Cerebellar nuclear complex (tissue), 1 donor: ENCODE measurements at places on chromosomes 3 and 15.

GRCh38 chr3:32093204-32093603 is 13.2 kb upstream of the GPD1L start:
- no peak for DNase-seq

DNA sequence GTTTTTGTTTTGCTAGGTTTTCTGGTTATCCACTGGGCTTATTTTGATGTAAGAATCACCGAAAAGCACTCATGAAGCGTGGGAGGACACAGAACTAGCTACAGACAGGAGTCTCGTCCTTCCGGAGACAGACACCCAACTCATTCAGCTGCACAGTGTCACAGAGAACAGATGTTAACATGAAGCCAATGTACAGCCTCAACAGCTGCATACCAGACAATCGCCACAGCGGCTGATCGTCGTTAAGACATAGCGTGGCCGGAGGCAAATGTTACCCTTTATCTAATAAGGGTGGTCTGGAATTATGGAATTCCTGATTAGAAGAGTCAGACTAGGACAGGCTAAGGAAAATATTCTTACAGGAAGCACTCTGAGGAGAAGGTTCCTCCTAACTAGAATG is 1.1 kb upstream of the PYGO1 start:
- DNase-seq, result no peak

- DNase-seq, result no peak
Measured at GRCh38 chr3:119456469-119456868, 6.9 kb downstream of the TMEM39A start.

- no peak for DNase-seq
Measured at GRCh38 chr3:113496924-113497323, 18.0 kb downstream of the SPICE1 start.

DNA sequence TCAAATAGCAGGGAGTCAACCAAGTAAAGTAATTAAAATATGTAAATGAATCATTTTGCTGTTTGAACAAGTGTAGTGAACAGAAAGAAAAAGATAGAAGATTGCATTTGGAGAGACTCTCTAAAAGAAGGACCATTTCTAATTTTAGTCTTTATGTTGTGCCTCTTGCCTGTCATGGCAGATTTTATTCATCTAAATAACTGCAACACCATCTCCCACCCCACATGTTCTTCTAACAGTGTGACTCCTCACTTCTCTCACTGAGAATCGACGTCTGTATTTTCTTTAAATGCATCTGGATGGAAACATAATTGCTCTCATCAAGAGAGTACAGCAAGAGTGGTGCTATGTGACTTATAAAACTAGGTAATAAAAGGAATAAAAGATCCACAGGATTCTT is 439.9 kb upstream of the GBE1 start:
- DNase-seq, result no peak

GRCh38 chr3:113844622-113845222 is 6.1 kb downstream of the GRAMD1C start:
- no peak for DNase-seq

DNA sequence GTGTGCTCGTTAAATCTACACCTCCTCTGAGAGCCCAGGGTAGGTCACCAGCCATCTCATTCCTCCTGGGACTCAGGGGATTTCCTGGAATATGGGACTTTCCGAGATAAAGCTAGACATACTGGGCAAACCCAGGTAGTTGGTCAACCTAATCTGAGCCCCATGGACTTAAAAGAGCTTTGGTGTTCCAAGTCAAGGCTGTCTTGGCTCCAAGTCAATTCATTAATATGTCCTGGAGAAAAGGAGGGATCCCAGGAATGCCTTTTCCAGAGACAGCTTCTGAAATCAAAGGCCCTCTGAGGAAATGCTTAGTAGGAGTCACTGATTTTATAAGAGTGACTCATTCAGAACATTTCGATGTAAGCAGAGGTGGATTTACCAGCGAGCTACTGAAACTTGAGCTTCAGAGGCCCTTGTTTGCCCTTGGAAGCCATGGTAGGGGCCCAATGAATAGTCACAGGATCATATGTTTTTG is 137.3 kb upstream of the UBE2E1 start:
- no peak for DNase-seq

DNA sequence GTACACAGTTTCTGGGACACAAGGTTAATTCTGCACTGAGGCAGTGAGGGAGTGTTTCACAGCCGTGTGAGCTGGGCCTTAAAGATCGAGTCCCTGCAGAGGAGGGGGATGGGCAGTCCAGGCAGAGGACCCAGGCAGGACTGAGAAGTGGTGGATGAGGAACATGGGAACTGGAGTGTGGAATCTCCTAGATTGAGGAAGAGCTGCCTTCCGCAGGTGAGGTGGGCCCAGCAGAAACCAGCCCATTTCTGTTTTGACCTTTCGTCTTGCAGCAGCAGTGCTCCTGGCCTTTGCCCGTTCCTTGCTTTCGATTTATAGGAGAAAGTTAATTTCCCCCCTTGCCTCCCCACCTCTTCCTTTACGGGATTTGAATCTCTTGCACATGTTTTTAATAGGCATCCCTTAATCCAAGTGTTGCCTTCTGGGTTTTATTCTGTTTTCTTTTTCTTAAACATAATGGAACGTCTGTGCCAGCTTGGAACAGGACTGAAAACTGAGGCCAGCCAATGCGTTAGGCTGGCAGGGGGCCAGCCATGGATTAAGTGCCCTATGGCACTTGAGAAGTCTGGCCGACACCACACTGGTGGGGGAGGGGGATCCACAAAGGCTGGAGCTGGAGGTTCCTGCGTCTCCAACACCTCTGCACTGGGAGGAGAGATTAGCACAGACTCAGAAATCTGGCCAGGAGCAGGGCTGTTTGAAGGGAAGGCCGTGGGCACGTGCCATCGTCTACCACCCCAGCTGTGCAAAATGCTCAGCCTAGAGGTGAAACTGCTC is 78.1 kb downstream of the AAGAB start:
- no peak for DNase-seq

DNA sequence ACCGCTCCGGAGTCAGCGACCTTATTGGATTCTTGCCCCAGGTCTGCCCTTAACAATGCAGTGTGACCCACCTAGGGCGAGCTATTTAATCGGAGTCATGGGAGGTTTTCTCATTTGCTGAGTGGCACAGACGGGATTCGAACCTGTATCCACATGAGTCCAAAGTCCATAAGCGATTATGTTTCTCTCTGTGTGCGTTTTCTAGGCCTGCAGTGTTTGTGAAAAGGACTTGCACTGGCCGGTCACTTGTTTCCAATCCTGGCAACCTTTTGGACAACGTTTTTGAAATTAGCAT is 691 bp upstream of the HDGFL3 start:
- no peak for DNase-seq

GRCh38 chr3:108546247-108546646 is 35.9 kb upstream of the MYH15 start:
- DNase-seq, result no peak

- DNase-seq, result no peak
Measured at GRCh38 chr3:43906849-43907507, 216.2 kb downstream of the ABHD5 start.

GRCh38 chr3:193194371-193194770 is 46.7 kb upstream of the PLAAT1 start:
- DNase-seq, result no peak

GRCh38 chr15:74790080-74790916 is 8.4 kb downstream of the CSK start:
- DNase-seq, result no peak

GRCh38 chr15:88574655-88575054 is 28.2 kb upstream of the DET1 start:
- DNase-seq, result no peak

GRCh38 chr15:69979783-69980182 is 117.9 kb downstream of the TLE3 start:
- no peak for DNase-seq

DNA sequence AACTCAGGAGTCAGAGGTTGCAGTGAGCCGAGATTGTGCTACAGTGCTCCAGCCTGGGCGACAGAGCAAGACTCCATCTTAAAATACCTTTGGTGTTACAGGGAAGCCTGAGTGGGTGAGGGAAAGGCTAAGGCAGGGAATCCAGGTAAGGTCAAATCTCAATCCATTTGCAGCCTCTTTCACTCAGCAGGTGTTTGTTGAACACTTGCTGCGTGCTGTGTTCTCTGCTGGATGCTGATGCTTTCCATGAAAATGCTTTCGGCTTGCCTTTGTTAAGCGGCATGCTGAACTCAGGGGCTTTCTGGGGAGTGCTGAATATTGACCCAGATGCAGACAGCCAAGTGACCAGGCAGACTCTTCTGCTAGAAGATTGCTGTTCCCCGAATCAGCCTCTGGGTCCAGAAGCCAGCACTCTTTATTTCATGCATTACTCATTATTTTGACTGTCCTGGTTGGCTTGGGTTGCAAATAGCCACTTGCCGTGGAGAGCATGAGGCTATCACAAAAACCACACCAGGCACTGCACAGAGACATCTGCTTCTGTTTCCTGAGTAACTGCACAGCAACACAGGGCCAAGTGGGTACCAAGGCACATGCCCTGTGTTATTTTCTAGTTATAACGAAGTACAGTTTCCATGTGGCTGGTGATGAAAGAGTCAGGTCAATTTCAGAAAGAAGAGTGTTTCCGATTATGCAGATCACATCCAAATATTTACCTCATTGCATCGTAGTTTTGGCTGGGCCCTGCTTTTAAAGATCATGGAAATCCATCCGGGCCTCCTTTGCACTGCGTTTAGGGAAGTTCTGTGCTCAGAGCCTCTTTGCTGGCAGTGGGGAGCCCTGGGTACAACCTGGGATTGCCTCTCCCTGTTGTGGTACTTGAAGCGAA is 88.6 kb downstream of the THSD4 start:
- no peak for DNase-seq

GRCh38 chr3:98731720-98732285 is 31.3 kb upstream of the ST3GAL6 start:
- DNase-seq, result peak; percentile 20

GRCh38 chr3:58009026-58009748 is 965 bp downstream of the FLNB start:
- no peak for DNase-seq

DNA sequence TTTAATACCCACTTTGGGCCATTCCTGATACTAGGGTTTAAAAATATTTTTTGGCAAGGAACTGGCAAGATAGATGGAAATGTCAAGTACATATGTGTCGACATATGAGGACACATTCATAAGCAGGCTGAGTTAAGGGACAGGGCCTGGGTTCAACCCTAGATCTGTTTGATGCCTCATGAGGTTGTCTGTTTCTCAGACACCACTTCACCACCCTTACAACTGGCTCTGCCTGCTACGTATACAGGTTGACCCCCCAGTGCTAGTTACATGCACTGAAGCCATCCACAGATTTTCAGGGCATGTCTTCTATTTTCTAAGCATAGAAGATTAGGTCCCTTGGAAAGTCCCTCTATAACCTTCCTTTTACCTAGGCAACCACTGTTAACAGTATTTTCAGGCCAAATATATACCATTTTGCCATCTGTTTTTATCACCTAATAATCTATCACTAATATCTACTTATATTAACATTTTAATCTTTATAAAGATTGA is 296.7 kb downstream of the PLCL2 start:
- no peak for DNase-seq

- no peak for DNase-seq
Measured at GRCh38 chr15:64851503-64851840, 9.8 kb downstream of the PLEKHO2 start.

- no peak for DNase-seq
Measured at GRCh38 chr3:130973406-130973805, 53.2 kb downstream of the ASTE1 start.

DNA sequence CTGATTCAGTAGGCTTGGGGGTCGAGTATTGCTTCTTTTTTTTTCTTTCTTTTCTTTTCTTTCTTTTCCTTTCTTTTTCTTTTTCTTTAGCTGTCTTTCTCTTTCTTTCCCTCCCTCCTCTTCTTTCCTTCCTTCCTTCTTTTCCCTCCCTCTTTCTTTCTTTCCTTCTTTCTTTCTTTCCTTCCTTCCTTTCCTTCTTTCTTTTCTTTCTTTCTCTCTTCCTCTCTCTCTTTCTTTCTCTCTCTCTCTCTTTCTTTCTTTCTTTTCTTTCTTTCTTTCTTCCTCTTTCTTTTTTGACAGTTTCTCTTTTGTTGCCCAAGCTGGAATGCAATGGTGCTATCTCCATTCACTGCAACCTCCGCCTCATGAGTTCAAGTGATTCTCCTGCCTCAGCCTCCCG is 36.0 kb downstream of the TM4SF4 start:
- DNase-seq, result no peak

DNA sequence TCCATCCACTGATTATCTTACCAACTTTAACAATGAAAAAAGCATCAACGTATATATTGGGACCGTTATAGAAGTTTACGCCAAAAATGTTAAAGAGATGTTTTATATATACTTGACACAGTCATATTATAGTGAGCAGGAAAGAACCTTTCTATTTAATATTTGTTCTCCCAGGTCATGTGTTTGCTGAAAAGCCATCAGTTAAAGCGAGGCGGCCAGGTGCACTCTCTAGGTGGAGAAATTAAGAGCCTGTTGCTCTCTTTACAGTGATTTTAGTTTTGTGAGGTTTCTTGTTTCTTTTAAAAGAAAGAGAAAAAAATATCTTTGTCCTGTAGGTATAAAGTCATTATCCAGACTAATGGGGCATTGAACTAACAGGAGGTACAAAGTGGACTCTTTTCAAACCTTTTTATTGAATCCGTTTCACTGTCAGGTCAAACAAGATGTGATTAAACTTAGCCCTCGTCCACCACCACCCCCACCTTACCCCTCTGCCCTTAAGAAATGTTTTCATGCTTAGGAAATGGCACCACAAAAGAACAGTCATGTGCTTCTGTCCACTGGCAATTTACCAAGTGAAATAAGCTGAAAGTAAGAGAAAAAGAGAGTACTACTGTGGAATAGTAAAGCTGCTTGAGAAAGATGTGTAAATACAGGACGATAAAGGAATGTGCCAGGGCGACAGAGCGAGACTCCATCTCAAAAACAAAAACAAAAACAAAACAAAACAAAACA is 279.9 kb downstream of the PTPRG start:
- no peak for DNase-seq

- no peak for DNase-seq
Measured at GRCh38 chr15:98720031-98720430, 71.7 kb downstream of the IGF1R start.

- no peak for DNase-seq
Measured at GRCh38 chr3:190252080-190252479, 70.2 kb downstream of the CLDN1 start.

DNA sequence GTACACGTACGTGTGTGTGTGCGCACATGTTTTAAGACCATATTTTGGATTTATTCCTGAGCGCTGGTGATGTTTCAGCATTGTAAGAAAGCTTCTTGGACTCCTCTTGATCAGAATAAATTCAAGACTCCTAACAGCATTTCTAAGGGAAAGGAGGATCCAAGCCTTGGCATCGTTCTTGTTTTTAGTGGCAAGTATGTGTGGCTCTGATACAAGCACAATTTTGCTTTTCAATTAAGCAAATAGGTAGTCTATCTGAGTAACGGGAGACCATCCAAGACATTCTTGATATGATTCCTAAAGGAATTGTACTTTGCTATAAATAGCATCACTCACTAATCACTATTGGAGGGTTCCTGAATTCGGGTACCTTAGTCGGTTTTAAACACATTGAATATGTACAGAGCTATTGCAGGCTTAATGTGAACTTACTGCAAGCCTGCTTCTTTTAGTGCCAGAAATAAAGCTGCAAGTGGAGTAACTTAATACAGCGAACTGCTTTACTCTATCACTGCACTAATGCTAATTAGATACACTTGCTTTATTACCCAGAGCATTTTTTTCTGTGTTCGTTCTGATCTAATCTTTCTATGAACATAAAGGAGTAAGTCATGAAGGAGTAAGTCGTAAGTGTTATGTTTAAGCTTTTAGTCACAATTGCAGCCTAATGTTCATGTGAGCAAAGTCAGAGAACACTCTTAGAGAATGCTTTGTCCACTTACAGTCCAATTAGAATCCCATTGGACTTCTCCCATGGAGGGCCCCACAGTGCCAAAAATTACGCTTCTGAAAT is 186.3 kb downstream of the MCTP2 start:
- DNase-seq, result no peak

GRCh38 chr15:80950291-80951078 is 39.1 kb downstream of the MESD start:
- DNase-seq, result no peak
